ENCODE measurements at places on chromosomes 11 and 22. TPM values are rescaled to one million over a fixed set of nuclear protein-coding genes. Genes with fewer than 3 reads are reported as not detected.

Gene SLC17A6
- not detected for total RNA-seq

Gene SCGB1C1
- total RNA-seq: not detected

Gene FAM111B
- total RNA-seq: 0.22 TPM

Gene SCN2B
- not detected for total RNA-seq

Gene GGT1
- total RNA-seq: 5.9 TPM

Gene MYRF
- 0.67 TPM for total RNA-seq

Gene OR5AN1
- not detected for total RNA-seq

Data from CD8-positive, alpha-beta T cell (primary cell).